ENCODE measurements at places on chromosomes 7 and 10.

GRCh38 chr10:79125092-79125491, 56.3 kb downstream of the ZMIZ1 start:
- DNase-seq = no peak

- no peak for DNase-seq
Observed at GRCh38 chr10:12340937-12341336, 8.4 kb upstream of the CAMK1D start.

DNA sequence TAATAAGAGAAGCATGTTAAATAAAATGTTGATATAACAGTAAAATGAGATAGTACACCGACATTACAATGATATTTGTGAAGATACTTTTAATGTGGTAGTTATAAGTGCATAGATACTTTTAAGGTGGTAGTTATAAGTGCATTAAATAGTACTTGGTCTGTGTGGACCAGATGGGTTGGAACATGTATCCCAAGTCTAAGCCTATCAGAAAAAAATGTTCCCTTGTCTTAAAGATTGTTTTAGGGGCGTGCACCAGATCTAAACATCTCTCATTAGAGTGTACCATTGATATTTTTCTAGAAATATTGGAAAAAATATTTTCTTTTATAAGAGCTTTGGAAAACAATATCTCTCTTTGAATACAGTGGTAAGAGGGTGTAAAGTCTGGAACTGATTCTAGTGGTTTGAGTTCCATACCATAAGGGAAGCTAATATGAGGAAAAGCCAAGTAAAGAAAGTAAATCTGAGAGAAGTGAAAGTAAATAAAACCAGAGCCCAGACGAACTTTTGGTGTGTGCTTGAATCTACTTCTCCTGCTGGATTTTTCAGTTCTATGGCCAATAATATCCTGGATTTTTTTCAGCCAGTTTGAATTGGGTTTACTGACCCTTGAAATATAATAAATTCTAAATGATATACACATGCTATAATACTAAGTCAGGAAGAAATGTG, 175.3 kb downstream of the MBL2 start:
- DNase-seq = no peak

- no peak for DNase-seq
Observed at GRCh38 chr7:35723011-35723410, 28.1 kb upstream of the HERPUD2 start.

GRCh38 chr7:2313450-2314208, 612 bp downstream of the SNX8 start:
- peak; percentile 13 for DNase-seq

GRCh38 chr7:113026941-113027340, 59.7 kb downstream of the GPR85 start:
- no peak for DNase-seq

GRCh38 chr10:49377256-49377655, 18.6 kb downstream of the DRGX start:
- DNase-seq = no peak

- no peak for DNase-seq
Observed at GRCh38 chr7:135102372-135102771, 45.5 kb upstream of the TMEM140 start.

GRCh38 chr7:29184599-29184998, 10.0 kb upstream of the CHN2 start:
- DNase-seq = no peak

DNA sequence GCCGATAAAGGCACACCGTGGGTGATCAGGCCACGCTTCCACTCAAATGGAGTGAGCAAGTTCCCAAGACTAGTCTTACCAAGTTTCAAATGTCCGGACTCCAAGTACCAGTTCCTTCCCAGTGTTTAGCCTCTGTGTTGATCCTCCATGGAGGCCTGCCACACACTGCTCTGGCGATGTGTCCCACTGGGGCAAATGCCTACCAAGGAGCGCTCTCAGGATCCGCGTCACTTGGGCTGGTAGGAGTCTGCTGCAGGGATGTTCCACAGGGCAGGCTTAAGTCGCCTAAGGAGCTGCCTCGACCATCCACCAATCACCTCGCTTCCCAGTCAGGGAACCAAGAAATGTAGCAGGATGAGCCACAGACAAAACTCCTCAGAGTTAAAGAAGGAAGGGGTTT, 17.4 kb upstream of the MRLN start:
- no peak for DNase-seq

DNA sequence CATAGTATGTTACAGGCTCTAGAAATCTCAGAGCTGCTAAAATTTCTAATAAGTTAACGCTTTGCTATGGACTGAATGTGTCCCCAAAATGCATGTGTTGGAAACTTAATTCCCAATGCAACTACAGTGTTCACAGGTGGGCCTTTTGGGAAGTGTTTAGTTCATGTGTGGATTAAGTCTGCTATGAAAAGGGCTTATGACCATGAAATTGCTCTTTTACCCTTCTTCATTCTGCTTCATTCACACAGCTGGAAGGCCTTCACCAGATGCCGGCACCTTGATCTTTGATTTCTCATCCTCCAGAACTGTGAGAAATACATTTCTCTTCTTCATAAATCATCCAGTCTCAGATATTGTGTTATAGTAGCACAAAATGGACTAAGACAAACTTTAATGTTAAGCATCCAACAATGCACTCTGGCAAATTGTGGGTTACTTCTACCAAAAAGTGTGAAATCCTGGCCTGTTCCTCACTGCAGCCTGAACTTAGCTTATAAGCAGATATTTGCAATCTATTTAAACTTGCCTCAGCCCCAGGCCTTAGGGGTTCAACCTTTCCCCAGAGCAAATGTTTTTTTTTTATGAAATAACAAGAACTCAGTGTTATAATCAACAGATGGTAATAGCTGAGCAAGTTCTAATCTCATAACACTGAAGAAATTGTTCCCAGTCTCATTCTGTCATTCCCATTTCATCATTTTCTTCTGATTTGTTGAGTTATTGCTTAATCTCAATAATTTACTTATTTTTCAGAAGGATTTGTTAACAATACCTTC, 523.6 kb downstream of the KIF20B start:
- no peak for DNase-seq

GRCh38 chr7:127550247-127550646, 35.1 kb downstream of the GCC1 start:
- no peak for DNase-seq

GRCh38 chr10:36171556-36171952, 529.5 kb upstream of the FZD8 start:
- peak; percentile 18 for DNase-seq

- DNase-seq = no peak
Observed at GRCh38 chr10:76552091-76552873, 1085.3 kb downstream of the KCNMA1 start.

- no peak for DNase-seq
Observed at GRCh38 chr7:25716421-25716820, 435.6 kb upstream of the NFE2L3 start.

- DNase-seq = peak; percentile 83
Observed at GRCh38 chr7:71308096-71308495, 176.2 kb downstream of the GALNT17 start.

DNA sequence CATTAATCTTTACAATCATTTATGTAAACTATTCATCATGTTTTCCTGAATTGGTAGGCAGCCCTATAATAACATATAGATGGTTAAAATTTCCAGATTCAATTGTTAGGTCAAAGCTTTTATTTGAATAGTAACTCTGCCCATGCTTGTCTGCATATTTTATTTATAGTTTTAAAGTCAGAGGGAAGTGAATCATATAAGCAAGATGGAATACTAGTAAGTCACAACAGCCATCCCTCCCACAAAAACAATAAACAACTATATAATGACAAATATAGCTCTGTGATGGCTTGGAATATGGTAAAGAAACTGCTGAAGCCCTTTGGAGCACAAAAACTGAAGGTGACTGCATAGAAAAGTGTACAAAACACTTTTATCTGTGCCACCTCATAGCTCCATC, 156.3 kb upstream of the TMEM106B start:
- DNase-seq = no peak

GRCh38 chr7:126213876-126214275, 1038.9 kb downstream of the GRM8 start:
- no peak for DNase-seq

- DNase-seq = peak; percentile 56
Observed at GRCh38 chr10:11551916-11552602, 59.4 kb downstream of the USP6NL start.

GRCh38 chr10:49072166-49072885, 43.0 kb downstream of the VSTM4 start:
- DNase-seq = peak; percentile 5

DNA sequence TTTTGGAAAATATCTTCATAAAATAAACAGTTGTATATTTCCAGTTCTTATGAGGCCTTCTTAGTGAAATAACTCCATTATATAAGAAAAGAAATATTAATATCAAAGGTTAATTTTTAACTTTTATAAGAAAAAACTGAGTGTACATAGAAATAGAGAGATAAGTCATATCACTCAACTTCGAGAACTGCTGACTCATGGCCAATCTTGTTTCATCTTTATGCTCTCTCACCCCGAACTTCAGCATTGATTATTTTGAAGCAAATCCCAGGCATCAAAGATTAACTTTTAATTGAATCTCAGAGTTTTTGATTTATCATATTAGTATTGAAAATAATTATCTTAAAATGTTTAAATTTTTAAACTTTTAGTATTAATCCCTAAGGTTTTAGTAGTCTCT, 527.1 kb downstream of the GFRA1 start:
- no peak for DNase-seq

DNA sequence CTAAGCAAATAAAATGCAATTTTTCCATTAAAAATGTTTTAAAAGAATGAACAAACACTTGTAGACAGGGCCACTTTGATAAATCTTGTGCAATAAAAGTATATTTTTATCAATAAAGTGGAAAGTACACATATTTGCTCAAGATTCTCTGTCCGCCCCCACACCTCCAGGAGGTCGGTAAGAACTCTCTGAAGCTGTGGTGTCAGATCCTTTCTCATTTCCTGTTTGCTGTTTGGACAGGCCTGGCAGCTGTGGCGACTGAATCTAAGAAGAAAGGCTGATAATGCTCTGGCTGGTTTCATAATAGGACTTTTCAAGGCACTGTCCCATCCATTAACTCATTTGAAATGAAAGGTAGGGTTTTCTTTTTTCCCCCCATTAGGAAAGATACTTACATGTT, 15.3 kb upstream of the ASB4 start:
- peak; percentile 38 for DNase-seq

DNA sequence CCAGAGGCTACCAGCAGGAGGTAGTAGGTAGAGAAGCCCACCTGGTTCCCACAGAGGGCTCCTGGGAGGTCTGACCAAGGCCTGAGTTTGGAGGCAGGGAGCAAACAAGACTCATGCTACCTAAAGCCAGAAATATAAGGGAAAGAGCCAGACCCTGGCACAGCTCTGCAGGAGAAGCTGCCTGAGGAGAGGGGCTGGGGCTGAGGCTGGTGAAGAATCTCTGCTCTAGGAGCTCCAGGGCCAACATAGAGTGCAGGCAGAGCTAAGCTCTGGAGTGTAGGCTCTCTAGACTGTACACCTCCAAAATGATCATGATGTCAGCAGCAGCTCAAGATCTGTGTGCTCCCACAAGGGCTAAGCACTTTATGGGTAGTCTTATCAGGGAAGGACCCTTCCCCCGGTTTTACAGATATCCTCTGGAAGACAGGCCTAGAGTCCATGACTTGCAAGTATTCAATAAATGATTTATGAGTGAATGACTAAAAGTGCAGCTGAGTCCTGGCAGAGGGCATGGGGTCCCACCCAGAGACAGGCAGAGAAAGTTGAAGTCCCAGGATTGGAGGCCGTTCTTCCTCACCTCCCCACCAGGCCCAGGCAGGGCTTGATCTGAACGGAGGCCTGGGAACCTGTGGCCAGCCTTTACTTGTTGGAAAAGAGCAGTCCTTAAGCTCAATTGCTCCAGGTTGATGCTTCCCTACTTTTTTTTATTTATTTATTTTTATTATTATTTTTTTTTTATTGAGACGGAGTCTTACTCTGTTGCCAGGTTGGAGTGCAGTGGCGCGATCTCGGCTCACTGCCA, 71.5 kb upstream of the LRRC4 start:
- no peak for DNase-seq

DNA sequence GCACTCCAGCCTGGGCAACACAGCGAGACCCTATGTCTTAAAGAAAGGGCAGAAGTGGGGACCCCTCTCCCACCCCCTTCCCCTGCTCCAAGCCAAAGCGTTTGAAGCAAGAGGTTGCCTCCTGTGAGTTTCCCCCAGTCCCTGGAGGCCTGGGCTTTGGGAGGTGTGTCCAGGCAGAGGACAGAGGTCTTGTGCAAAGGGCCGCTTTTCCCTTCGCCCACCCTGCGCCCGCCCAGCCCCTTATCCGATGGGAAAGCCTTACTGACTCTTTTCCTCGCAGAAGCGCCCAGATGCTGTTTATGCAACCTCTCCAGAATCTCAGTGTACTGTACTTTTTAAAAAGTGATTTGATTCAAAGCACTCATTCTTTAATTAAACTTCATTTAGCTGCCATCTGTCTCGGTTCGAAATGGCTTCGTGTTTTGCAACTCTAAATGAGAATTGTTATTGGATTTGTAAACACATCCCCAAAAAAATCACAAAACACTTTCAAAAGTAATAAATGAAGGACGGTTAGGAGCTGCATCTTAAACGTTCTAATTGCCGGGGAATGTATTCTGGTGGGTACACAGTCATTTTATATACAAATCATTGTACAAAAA, 50.5 kb upstream of the GTF2I start:
- no peak for DNase-seq

DNA sequence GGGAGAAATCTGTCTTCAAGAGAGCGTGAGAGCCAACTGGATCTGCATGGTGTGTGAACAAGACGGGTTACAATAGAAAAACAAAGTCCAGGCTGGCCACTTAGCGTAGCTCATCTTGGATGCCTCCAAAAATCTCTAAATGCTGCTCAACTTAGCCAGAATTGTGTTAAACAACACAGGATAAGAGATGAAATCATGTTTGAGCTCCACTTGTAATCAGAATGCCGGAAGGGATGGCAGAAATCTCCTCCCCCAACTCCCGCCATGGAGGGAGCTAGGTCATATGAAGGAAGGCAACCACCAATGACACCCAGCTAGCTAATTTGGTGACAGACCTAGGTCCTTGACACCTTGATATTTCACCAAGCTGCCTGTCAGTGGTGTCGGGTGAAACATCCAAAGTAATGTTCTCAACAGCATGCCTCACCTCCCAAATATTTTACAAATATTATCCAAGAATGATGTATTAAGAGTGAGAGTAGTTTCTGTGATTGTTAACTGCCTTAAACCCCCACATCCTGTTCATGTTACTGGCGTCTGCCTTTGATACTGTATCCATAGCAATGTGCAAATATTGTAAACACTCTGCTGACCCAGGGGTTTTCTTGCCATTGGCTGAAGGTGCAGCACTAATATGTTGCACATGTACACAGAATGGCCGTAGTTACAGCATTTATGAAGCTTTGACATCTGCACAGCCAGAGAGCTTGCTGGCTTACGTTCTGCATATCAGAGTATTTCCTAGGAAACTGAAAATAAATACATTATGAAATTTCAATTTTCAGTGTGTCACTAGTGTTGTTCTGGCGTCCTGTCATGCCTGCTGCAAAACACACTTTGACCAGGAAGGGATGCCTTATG, 25.8 kb downstream of the TMEM254 start:
- DNase-seq = peak; percentile 25

Data from mesendoderm (in vitro differentiated cells).